Skin of body (tissue), 3 donors: ENCODE measurements at places on chromosomes 4 and X. TPM values are rescaled to one million over a fixed set of nuclear protein-coding genes. Genes with fewer than 3 reads are reported as not detected.

The ADAM29 gene
- total RNA-seq: not detected

The REST gene
- total RNA-seq: 34.6 TPM

The SPATA18 gene
- 5.7 TPM for total RNA-seq

The DCAF4L1 gene
- total RNA-seq: 0.20 TPM

The P2RY8 gene
- 0.99 TPM for total RNA-seq

The LEF1 gene
- total RNA-seq: 38.1 TPM

The LRIT3 gene
- total RNA-seq: 0.10 TPM

The PPP2R3B gene
- 24.6 TPM for total RNA-seq

The AFM gene
- total RNA-seq: not detected

The LONRF3 gene
- total RNA-seq: 2.7 TPM

The TSPAN7 gene
- total RNA-seq: 9.8 TPM

The CSAG1 gene
- not detected for total RNA-seq

The BMP3 gene
- 1.5 TPM for total RNA-seq

The NUP62CL gene
- total RNA-seq: 3.0 TPM

The XK gene
- total RNA-seq: 5.9 TPM
